ENCODE measurements at places on chromosomes 3 and 15. TPM values are rescaled to one million over a fixed set of nuclear protein-coding genes. Genes with fewer than 3 reads are reported as not detected.

The ASB14 gene
- total RNA-seq: 0.24 TPM

The MUSTN1 gene
- 6.7 TPM for total RNA-seq

The ERICH6 gene
- not detected for total RNA-seq

The TTLL13 gene
- total RNA-seq: not detected

The SLC49A4 gene
- 10.8 TPM for total RNA-seq

The RBM5 gene
- 142 TPM for total RNA-seq

The KBTBD13 gene
- not detected for total RNA-seq

The SLC9C1 gene
- total RNA-seq: 4.1 TPM

The LRTM1 gene
- total RNA-seq: not detected

The LMLN gene
- 27.7 TPM for total RNA-seq

The ANKDD1A gene
- 5.3 TPM for total RNA-seq

The MINDY4B gene
- total RNA-seq: not detected

The GOLGA8Q gene
- 7.2 TPM for total RNA-seq

The NEK11 gene
- 33.5 TPM for total RNA-seq

The OR5K2 gene
- total RNA-seq: 1.4 TPM

The PTX3 gene
- 33.0 TPM for total RNA-seq

The GOLGA6L10 gene
- total RNA-seq: 4.3 TPM

The PTH1R gene
- total RNA-seq: 25.5 TPM

The NRG4 gene
- total RNA-seq: 3.6 TPM

The FILIP1L gene
- total RNA-seq: 189 TPM

The THOC7 gene
- total RNA-seq: 39.7 TPM

The MESP2 gene
- not detected for total RNA-seq

The NR2F2 gene
- total RNA-seq: 12.5 TPM

The CPNE9 gene
- total RNA-seq: not detected

The GPR160 gene
- total RNA-seq: 12.5 TPM

The RAD54L2 gene
- 39.0 TPM for total RNA-seq

The GRM2 gene
- 0.24 TPM for total RNA-seq

The TGM4 gene
- 3.1 TPM for total RNA-seq

The ATP2B2 gene
- total RNA-seq: 1.4 TPM

The OCA2 gene
- total RNA-seq: 41.2 TPM

The HESX1 gene
- total RNA-seq: not detected

The SQOR gene
- 50.6 TPM for total RNA-seq

The ADCY5 gene
- total RNA-seq: 48.2 TPM

The VGLL3 gene
- 116 TPM for total RNA-seq

The CISH gene
- total RNA-seq: 5.5 TPM

The GHRL gene
- not detected for total RNA-seq

The SYNM gene
- total RNA-seq: 230 TPM

The ACKR2 gene
- total RNA-seq: 10.4 TPM

The MUC4 gene
- total RNA-seq: 1.7 TPM

The CAPN3 gene
- 5.5 TPM for total RNA-seq

The STRIT1 gene
- total RNA-seq: not detected

The SNX33 gene
- 11.8 TPM for total RNA-seq

The RAB6B gene
- total RNA-seq: 2.6 TPM
